ENCODE measurements at places on chromosomes 3 and 15. TPM values are rescaled to one million over a fixed set of nuclear protein-coding genes. Genes with fewer than 3 reads are reported as not detected.

GRCh38 chr3:99551520-99551919, 86.9 kb upstream of the COL8A1 start:
- no peak for DNase-seq

DNA sequence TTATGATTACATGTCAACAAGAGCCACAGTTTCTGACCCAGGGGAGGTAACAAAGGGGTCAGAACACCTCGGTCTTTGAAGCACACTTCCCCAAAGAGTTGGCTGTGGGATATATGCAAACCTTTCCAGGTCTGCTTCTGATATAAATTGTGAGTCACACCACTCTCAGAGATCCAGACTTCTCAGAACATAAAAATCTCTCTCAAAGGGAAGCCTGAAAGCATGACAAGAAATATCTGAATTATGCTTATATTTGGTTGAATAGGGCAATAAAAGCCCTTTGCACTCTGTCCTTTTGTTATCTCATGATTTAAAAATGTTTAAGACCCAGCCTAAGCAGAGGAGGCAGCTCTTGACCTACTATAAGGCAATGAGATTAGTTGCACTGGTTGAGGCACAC, 56.8 kb downstream of the MYH15 start:
- DNase-seq: no peak

DNA sequence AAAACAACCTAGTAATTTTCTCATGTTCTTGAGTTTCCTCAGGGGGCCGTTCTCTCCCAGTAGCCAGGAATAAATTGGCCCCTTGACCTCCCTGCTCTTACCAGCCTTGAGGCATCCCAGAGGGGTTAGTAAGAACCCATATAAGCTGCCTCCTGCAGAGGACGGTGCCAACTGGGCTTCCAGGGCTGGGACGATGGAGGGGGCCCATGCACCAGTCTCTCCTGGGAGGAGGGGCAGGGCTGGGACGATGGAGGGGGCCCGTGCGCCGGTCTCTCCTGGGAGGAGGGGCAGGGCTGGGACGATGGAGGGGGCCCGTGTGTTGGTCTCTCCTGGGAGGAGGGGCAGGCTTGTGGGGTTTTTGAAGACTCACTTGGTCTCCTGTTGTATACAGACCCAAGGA, 22.0 kb downstream of the LINGO1 start:
- DNase-seq: no peak

DNA sequence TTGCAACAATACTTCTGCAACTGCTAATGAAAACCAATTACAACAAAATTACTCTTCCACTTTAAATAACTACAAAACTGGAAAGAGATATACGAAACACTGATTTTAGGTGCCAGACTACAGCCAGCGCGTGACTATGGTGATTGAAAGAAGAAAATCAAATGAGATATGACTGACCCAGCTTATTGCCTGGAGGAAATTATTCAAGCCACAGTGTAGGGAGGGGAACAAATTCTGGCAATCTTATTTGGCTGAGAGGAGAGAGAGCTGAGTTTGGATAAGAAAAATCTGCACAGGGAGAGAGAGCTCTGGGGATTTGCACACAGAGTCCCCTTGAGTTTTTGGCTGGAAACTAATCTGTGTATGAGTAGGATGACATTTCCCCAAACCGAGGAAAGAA, 470.3 kb upstream of the FRG2C start:
- no peak for DNase-seq

Gene CPLX3
- not detected for total RNA-seq

- DNase-seq: no peak
Measured at GRCh38 chr3:46864061-46864881, 1.0 kb upstream of the MYL3 start.

- DNase-seq: no peak
Measured at GRCh38 chr15:69522361-69522760, 69.7 kb downstream of the RPLP1 start.

DNA sequence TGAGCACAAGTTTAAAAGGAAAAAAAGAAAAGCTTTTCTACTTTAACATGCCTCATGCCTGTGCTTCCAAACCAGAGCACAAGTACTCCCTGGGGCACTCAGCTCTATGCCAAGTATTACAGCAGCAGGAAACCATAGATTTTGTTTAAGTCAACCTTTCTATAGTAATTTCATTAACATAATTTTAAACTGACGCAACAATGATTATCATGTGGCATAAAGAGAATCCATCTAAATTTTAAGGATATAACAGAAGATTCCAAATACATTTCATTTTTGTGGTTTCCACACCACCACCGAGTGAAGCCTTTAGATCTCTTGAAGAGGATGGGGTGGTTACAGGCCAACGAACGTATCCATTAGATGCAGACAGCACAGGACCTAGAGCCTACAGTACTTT, 112.1 kb downstream of the TNIK start:
- no peak for DNase-seq

GRCh38 chr3:57961828-57962447, 46.3 kb upstream of the FLNB start:
- no peak for DNase-seq

- no peak for DNase-seq
Measured at GRCh38 chr3:39412668-39413260, 6.2 kb downstream of the RPSA start.

DNA sequence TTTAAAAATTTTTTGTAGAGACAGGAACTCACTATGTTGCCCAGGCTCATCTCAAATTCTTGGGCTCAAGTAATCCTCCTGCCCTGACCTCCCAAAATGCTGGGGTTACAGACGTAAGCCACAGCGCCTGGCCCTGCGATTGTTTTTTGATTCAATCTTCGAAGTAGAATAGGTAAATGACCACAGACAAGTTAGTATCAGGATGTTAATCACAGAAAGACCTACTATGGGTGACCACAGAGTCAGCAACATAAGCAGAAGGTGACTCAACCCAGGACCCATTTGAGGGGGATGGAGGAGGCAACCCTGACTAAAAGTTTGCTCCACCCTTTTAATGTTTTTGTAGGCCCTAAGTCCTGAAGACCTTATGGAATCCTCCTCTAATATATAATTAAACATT, 10.0 kb upstream of the USP3 start:
- peak; percentile 29 for DNase-seq

DNA sequence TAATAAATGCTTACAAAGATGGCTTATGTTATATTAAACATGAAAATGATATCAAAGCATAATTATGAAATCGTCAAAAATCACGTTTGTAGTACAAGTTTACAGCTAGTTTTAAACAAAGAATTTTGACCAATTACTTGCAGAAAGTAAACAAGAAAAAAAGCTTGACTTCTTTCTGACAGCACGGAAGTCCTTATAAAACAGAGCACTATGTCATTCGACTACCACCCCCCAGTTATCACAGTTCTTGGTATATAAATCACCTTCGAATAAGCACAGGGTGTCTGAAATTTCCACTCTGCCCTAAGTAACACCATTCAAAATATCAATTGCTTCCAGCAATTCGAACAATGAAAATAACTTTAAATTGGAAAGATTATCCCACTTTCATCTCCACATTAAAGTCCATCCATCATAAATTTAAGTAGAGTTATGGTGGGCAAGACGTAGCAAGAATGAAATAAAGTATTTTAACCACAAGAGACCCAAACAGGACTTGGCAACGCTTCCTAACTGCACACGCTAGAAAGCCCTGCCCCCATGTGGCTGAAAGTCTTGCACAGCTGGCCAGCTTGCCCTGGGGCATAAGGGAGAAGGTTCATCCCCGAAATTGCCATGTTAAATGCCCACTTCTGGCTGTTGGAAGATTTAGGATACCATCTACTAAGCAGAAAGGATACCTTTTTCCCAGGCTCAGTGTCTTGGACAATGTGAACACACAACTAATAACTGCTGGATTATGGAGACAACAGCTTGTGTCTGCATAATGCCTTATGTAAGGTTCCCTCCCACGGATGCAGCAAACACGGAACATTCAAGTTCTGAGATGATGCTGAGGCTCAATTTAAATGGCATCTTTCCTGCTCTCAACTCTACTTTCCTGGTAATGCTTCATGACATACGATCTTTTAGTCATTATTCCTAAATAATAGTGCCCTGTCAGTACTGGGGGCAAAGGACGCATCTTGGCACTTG, 116.4 kb upstream of the TJP1 start:
- DNase-seq: no peak

Gene GUCA1C
- not detected for total RNA-seq

DNA sequence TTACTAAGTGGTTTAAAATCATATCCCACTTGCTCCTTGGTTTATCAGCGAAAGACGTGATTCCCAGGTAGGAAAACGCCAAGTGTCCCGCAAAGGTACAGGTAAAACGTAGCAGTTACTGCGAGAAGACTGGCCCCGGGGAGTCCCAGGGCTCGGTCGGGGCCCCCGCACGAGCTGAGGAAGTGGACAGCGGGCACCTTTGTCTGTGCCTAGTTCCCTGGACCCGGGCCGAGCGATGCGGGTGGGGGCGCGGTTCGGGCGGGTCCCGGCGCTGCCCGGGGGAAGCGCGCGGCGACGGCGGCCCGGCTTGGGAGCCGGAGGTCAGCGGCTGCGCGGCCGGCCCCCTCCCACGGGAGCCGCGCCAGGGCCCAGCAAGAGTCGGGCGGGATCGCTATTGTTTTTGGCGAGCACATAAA, 864 bp upstream of the NEO1 start:
- no peak for DNase-seq

Gene MASP1
- 3.5 TPM for total RNA-seq

GRCh38 chr3:56833022-56833421, 31.3 kb upstream of the ARHGEF3 start:
- no peak for DNase-seq

- no peak for DNase-seq
Measured at GRCh38 chr3:150006794-150007193, 36.1 kb upstream of the PFN2 start.

Gene ECE2
- total RNA-seq: 0.69 TPM

Gene MON1A
- 19.1 TPM for total RNA-seq

Gene DAZL
- total RNA-seq: not detected

- DNase-seq: no peak
Measured at GRCh38 chr3:147222291-147222690, 184.1 kb downstream of the ZIC4 start.

Gene PCNP
- 120 TPM for total RNA-seq

DNA sequence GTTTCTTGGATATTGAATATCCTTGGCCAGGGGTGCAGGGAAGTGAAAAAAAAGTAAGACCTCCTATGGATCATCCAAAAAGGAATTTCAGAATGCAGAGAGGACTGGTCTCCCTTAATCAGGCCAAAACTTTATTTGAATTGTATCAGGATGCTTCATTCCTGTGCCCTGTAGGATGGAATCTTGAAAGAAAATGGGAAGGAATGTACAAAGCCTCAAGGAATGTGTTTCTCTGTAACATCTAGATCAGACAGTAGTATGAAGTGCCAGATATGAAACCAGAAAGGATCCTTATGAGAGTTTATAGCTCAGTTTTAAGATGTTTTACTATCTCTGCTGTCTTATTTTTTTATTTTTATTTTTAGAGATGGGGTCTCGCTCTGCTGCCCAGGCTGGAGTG, 6.5 kb upstream of the GSK3B start:
- no peak for DNase-seq

Gene ARHGEF26
- total RNA-seq: 158 TPM

Gene DISP2
- 0.34 TPM for total RNA-seq

Gene MEIS2
- 60.2 TPM for total RNA-seq

Gene TMEM202
- not detected for total RNA-seq

DNA sequence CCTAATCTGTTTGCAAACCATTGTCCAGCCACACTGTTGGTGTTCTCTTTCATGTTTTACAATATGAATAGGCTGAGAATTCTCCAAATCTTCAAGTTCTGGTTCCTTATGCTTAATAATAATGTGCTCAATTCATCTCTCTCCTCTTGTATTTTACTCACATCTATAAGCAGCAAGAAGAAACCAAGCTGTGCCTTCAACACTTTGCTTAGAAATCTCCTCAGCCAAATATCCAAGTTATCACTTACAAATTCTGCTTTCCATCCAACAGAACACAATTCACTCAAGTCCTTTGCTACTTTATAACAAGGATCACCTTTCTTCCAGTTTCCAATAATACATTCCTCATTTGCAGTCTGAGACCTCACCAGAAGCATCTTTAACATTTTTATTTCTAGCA, 117.5 kb downstream of the LRRC28 start:
- DNase-seq: no peak

DNA sequence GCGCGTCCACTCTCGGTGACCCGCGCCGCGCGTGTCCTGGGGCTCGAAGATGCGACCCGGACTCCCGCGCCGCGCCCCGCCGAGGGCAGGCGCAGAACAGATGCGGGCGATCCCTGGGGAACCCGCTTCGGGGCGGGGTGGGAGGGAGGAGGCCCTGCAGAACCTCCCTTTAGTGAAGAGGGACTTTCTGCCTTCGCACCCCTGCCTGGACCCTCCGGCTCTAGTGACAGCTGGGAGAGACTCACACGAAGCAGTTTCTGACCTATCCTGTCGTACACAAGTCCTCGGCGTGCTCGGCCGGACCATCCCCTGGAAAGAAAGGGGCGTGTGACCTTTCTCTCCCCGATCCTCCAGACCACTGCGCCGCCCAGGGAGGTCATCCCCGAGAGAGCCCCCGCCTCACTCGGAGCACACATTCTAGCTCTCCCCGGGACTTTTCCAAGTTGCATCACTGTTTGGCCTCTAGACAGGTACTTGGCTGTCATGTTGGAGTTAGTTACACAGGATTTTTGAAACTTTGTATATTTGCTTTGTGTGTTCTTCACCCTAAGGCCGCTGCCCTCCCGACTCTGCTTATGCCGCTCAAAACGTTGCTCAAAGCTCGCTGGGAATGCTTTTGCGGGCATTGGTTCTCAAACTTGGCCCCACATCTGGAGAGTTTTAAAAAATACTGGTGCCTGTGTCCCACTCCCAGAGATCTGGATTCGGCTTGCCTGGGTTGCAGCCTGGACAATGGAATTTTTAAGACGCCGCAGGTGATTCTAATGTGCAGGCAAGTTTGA, 582 bp downstream of the CGNL1 start:
- no peak for DNase-seq

DNA sequence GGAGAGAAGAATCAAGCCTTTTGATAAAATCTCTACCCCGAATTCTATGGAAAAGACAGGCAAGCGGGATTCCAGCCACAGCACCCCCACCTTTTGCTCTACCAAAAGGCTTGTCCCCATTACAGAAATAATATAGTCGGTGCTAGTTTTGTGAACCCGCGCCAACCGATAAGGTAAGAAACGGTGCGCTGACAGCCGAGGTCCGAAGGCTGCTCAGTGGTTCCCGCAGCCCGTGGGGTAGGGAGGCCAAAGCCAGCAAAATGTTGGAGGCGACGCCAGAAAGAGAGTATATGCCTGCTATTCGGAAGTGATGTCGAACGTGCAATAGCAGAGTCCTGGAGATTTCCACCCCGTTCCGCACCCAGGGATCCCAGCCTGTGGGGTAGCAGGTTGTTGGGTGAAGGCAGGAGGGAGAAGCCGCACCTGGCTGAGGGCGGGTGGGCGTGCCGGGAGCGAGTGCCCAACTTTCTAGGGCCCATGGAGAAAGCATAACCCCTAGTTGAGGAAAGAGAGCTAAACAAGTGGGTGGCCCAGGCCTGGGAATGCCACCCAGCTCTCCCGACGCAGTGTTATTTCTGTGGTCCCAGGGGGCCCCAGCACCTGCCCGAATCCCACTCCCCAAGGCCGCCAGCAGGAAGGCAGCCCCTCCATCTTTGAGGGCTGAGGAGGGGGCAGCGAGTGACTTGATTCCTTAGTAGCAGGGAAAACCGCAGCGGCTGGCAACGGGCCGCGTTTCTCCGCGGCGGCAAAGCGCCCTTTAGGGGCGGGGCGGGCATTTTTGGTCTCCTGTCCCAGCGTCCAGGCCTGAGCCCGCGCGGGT, 7.9 kb upstream of the SOX2 start:
- DNase-seq: no peak

Gene SLC38A3
- not detected for total RNA-seq

- DNase-seq: no peak
Measured at GRCh38 chr3:116135457-116136085, 309.7 kb downstream of the LSAMP start.

All from esophagus muscularis mucosa (tissue), 4 donors.